ENCODE measurements at places on chromosomes 16 and 17. TPM values are rescaled to one million over a fixed set of nuclear protein-coding genes. Genes with fewer than 3 reads are reported as not detected.
A peak's percentile ranks its signal among the peaks of the same experiment; 100 is the strongest.

DNA sequence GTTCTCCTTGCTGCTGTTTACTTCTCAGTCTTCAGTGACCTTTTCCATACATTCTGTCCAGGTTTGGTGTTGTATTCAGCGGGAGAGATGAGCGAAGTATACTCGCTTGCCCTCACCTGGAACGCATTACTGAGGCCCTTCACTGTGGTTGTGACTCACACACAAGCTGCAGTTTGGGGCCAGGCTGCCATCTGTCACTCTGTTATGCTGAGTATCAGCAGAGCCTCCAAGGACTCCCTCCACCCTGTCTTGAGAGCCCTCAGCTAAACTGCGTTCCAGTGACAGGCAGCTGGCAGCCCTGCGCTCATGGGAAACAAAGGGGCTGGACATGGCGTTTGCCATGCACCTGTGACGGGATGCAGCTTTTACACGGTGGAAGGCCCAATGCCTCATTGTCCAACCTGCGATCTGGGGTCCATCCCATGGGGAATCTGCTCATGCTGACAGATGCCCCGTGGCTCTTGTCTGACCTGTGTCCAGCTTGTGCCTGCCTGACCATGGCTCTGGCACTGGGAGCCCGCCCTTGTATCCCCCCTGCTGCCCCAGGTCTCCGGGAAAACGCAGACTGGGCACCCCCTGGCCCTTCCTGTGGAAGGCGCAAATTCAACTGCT lies 6.5 kb upstream of the ZNF778 start:
- DNase-seq: no peak

DNA sequence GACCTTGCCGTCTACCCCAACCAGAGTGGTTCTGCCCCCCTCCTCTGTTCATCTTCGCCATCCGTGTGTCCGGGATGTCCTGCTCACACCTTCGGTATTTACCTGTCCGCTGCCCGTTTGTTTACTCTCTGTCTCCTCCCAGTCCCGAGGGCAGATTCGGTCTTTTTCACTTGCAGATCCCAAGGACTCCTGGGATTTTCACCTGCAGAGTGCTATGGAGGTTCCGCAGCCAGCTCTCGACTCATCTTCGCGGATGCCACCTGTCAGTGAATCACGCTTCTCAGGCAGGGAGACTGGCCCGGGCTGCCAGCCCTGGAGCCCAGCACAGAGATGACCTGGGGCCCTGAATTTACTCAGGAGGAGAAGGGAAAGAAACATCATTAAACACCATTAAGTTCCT lies 8.1 kb downstream of the CRISPLD2 start:
- no peak for DNase-seq

AOC2 gene
- 0.88 TPM for total RNA-seq

- no peak for DNase-seq
Observed at GRCh38 chr17:35807371-35808144, 1.7 kb upstream of the TAF15 start.

GRCh38 chr16:66143415-66143814 lies 223.1 kb upstream of the CDH5 start:
- no peak for DNase-seq

DNA sequence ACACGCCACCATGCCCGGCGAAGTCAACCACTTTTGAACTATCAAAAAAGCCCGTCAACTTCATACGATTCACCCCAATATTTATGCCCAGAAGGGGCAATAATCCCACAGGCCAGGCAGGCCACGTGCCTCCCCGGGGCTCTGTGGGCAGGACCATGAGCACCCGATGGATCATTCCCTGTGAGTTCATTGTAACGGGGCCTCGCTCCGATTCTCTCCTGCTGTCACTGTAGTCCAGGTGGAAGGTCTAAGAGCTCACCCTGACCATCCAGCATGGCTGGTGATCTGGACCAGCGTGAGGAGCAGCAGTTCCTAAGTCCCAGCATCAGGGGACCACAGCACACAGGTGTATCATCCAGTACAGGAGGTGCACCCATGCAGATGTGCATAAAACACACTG lies 77.5 kb upstream of the DOC2B start:
- DNase-seq: peak; percentile 60

NEK8 gene
- total RNA-seq: 2.3 TPM

CALCOCO2 gene
- 146 TPM for total RNA-seq

DNA sequence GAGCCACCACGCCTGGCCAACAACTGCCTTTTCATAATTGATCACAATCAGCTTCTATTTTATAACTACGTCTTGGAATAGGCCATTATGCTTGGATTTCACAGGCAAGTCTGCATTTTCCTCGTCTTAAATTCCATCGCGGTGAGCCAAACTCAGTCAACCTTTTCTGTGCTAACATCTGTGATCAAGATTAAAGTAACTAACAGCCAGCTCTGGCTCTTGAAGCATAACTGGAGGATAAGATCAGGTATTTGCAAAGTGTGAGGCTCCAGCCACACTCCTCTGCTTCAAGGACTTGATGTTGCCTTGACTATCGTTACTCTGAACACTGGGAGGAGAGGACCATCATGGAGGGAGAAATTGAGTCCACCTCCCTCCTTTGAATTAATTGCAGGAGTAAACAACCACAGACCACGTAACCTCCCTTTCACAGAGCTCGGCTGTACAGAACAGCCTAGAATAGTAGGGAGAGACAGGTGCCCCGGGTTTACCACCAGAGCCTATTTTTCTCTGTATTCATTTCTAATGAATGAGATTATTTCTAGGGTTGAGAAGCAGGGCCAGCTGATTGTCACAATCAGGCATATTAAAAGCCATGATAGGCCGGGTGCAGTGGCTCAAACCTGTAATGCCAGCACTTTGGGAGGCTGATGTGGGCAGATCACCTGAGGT lies 143.0 kb downstream of the XYLT1 start:
- DNase-seq: no peak

- no peak for DNase-seq
Observed at GRCh38 chr17:12900474-12900873, 111.2 kb downstream of the ARHGAP44 start.
